Cerebellum (tissue), 4 donors: ENCODE measurements at places on chromosomes 1 and 21. TPM values are rescaled to one million over a fixed set of nuclear protein-coding genes. Genes with fewer than 3 reads are reported as not detected.

DNA sequence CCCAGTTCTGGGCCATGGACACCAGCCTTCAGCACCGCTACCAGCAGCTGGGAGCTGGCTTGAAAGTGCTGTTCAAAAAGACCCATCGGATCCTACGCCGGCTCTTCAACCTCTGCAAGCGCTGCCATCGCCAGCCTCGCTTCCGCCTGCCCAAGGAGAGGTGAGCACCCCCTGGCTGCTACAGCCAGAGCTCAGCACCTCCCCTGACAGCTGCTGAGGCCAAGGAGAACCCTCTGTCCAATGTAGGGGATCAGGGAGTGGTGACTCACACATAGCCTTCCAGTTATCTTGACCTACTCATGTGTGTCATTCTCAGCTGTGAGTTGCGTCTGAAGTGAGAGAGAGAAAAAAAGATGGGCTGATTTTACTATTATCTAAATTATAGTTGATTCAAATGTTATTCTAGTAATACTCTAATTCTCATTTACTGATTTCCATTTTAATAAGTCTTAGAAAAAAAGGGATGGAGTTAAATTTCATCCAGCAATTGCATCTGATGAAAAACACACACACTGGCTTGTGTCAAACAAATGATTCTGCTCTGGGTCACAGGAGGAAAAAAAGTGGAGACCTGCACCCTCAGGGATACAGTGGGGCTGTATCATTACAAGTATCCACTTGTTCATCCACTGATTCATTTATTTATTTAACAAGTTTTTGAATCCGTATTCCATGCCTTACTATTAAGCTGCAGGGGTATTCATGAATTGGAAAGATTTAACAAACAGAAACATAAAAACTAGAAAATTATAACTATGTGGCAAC lies 108.0 kb downstream of the BRINP2 start:
- no peak for DNase-seq

DNA sequence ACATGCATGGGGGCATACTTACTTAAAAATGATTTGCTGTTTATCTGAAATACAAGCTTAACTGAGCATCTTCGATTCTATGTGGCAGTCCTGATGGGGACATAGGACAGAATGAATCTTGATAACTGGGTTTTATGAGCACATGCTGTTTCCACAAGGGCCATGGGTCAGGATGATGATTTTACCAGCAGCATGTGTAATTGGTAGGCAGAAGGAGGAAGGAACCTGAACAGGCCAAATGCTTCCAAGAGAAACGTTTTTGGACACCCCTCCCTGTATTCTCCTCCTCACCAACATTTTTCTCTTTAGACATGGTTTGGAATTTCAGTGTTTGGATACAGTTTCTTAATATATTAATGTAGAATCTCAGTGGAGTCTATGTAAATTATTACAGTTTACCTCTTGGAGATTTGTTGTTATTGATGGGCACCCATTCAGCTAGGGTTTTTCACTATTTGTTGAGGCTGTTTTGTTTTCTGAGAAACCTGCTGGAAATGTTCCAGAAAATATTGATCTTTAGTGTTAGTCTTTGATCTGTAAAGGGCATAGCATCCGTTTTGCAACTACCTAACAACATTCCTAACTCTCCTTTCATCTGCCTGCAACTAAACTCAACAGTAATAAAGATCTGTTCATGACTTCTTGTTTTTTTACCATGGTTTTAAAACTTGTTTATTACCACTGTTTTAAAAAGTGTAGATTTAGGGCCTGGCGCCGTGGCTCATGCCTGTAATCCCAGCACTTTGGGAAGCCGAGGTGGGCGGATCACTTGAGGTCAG lies 42.0 kb downstream of the TBCE start:
- DNase-seq: no peak

DNA sequence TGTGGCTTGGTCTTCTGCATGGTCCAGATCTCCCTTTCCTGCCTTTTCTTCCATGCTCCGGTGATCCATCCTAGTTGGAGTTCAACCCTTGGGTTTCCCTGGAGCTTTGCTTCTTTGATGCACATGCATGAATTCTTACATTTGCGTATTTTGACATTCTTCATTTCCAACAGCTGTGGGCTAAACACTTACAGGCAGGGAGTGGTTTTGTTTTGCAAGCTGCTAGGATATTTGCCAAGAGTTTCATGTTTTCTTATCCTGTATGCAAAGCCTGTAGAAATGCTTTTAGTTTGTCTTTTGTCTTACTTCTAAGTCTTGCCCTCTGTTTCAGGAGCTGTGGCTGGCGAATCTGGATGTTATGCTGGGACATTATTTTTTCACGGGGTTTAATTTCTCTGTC lies 90.3 kb upstream of the PAXBP1 start:
- no peak for DNase-seq

GRCh38 chr1:64047549-64047996 lies 155.8 kb upstream of the UBE2U start:
- DNase-seq: no peak

DNA sequence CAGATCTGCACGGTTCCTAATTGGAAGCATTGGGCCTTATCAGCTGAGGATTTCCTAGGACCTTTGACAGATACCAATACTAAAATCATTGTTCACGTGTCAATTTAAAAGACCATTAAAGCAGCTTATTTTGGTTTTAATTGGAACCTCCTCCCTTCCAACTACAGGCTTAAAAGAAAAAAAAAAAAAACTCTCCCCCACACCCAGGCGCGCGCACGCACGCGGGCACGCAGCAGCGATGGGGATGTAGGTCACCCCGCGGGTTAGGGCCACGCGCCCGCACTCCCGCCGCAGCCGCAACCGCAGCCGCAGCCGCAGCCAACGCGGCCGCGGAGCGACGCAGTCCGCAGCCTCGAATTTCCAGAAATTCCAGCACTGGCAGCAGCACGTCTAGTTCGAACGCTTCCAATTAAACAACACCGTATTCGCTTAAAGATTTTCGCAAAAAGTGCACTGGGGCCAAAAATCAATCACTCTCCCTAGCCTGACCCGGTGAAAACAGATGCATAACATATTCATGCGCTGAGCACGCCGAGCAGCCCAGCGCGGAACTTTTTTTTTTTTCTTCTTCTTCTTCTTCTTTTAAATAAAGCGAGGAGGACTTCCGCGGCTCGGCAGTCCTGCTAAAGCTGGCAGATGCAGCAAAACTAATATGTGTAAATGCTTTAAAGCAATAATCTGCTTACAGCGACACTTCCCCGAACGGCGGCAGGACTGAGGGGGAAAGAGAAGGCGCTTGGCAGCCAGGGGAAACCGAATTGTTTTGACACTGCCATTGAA lies 13.3 kb upstream of the BARHL2 start:
- peak; percentile 72 for DNase-seq

DNA sequence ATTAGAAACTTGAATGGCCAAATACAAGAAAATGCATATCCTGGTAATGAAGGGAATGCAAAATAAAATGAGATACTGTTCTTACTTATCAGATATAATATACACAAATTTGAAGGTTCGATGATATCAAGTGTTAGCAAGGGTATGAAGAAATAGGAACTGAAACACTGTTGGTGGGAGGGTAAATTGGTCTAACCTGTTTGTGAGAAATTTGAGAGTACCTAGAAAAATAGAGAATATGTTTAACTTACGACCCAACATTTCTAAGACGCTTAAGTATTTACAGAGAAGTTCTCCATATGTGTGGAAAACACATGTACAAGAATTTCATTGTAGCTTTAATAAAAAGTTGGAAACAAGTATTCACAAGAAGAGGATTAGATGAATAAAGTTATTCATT lies 25.9 kb downstream of the ATG4C start:
- no peak for DNase-seq

GRCh38 chr1:219042769-219043168 lies 130.9 kb upstream of the LYPLAL1 start:
- no peak for DNase-seq

DNA sequence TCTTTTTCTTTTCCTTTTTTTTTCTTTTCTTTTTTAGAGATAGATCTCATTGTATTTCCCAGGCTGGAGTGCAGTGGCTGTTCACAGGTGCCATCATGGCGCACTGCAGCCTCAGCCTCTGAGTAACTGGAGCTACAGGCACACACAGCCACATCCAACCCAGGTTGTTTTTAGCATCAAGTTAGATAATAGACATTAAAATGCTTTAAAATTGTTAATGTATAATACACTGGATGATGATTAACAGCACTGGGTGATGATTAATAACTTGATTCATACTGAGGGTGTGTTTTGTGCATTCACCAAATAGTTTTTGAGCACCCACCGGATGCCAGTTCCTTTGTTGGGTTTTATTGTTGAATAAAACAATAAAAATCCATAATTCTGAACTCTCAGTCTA lies 75.2 kb downstream of the BEND5 start:
- DNase-seq: no peak

DNA sequence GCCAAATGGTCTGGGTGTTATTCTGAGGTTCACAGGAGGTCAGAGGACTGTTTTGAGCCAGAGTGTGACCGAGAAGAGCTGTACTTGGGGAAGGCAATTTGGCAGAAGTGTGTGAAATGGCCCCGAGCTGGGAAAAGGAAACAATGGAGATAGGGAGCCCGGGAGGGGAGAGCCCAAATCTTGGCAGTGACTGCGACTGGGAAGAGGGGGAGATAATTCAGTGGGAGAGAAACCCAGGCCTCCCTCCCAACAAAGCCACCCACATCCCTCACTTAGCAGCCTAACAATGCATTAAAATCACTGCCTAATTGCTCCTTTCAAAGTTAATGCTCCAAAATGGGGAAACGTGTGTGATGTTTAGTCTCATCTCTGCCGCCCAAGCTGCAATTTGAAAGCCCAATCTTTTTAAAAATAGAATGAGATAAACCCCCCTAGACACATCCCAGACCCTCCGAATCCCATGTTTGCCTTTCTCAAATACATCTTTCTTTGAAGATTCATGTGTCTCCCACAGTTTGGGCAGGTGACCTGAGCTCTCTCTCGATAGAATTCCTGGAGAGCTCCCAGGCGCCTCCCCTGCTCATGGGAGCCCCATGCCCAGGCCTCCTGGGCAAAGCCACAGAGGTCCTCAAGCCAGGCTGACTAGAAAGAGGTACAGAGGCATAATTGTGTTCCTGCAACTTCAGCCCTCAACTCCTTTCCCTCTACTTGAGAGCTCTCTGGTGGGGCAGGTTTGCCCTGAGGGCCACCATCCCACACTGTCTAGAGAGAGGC lies 17.3 kb downstream of the LRRC52 start:
- DNase-seq: no peak

- no peak for DNase-seq
Observed at GRCh38 chr1:50232336-50232735, 123.6 kb downstream of the ELAVL4 start.

DNA sequence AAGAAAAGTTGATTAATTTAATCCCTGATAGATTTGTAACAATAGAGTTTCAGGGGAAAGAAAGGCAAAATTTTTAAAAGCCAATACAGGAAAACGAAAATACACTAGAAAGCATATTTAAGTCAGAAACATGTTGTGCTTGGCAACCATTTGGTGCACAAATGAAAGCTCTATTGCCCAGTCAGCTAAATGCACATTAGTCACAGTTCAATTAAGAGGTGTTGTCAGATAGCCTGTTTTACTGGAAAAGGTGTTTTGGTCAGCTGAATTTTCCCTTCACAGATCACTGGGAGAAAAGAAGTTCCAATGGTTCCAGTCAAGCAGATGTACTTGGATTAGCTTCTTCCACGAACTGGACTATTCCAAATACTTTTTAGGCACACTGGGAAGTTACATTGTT lies 25.4 kb downstream of the RGS4 start:
- DNase-seq: peak; percentile 12

DNA sequence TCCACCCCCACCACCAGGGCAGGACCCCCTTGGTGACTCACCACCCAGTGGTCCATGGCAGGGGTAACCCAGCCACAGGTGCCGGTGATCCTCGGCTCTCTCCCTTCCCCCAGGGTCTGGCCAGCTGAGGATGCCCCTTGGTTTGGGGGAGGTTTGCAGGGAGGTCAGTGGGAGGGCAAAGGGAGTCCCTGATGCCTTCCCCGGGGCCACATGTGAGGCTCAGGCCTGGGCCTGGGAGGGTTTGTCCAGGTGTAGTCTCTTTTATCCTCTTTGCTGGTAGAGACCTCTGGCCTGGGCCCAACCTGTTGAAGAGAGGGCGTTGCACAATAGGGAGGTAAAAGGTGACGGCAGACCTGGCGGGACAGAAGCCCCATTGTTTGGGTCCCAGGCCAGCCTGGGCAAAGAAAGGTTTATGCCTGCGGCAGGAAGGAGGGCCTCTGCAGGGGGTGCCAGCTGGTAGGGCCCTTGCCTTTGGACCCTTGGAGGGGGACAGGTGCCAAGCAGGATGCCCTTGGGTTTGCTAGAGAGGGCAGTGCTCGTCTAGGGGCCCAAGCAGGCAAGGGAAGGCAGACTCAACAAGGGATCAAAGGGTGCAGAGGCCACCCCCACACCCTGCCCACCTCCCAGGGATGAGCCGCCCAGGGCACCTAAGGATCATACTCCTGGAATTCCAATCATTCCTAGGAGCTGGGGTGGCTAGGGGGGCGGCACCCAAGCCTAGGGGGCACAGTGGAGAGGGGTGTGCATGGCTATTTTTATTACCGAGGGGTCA lies 760 bp upstream of the TINAGL1 start:
- DNase-seq: no peak

ACTA1 gene
- total RNA-seq: 2.1 TPM

RPTN gene
- not detected for total RNA-seq

CA14 gene
- 7.3 TPM for total RNA-seq

SMCP gene
- total RNA-seq: not detected

CFHR4 gene
- not detected for total RNA-seq

CNKSR1 gene
- total RNA-seq: 4.1 TPM

BNIPL gene
- total RNA-seq: 0.54 TPM

KCNE2 gene
- 0.45 TPM for total RNA-seq

ST6GALNAC5 gene
- 33.7 TPM for total RNA-seq

HAO2 gene
- not detected for total RNA-seq
